ENCODE measurements at places on chromosomes 5 and 9. TPM values are rescaled to one million over a fixed set of nuclear protein-coding genes. Genes with fewer than 3 reads are reported as not detected.

ADRB2 gene
- total RNA-seq: not detected

- DNase-seq: no peak
Observed at GRCh38 chr5:179613460-179614071, 9.9 kb downstream of the HNRNPH1 start.

- DNase-seq: no peak
Observed at GRCh38 chr9:132069046-132069898, 10.4 kb downstream of the MED27 start.

- no peak for DNase-seq
Observed at GRCh38 chr9:124016175-124017050, 4.8 kb downstream of the LHX2 start.
